ENCODE measurements at places on chromosomes 7 and 10.

- DNase-seq = no peak
Observed at GRCh38 chr10:34689053-34689452, 126.0 kb downstream of the PARD3 start.

DNA sequence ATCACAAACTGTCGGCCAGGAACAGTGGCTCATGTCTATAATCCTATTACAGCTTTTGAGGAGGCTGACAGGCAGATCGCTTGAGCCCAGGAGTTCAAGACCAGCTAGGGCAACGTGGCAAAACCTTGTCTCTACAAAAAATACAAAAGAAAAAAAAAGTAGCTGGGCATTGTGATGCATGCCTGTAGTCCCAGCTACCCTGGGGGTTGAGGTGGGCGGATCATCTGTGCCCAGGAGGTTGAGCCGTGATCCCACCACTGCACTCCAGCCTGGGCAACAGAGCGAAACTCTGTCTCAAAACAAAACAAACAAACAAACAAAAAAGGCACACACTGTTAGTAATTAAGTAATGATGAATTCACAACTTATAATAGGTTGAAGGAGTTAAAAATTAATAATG, 441.5 kb upstream of the PCDH15 start:
- no peak for DNase-seq

DNA sequence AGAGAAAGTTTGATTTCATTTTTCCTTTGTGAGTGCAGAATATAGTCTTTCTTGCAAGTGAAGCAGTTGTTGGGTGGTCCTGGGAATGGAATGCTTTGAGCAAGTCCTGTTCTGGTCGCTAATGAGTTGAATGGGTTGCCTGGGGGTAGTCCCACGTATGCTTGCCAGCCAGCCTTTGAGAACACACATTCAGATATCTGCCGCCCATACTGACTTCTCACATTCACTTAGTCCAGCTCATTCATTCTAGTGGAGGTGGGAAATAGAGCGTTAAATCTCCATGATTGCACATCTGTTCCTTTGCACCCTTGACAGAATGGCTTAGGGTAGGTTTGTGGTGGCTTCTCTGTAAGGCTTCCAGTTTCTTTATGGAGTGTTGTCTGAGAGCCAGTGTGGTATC, 256.6 kb downstream of the SORCS3 start:
- DNase-seq = no peak

DNA sequence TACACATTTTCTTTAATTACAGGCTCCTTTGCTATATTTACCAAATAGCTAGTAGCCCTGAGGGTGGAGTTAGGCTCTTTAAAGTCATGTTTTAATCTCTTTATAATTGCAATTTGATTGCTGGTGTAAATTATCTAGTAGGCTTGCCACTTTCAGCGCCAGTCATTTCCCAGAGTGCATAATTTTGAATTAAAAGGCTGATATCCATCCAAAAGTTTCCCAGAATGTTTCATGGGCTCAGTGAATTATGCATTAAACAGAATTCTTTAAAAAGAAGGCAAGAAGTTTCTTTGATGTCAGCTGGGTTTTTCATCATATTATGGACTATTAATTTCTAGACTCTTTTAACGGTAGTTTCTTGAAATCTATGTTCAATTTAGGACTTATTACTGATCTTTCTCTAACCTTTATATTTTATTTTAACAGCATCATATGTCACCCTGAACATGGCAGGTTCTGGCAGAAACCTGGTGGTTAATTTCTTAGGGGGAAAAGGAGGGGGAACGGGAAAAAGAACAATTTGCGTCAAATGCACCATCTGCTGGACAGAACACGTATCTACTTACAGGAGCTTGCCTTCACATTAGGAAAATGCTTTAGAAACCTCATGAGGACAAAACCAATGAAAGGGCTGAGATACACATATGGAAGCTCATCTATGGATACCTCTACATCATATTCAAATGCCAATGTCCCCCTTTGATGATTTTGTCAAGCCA, 171.1 kb downstream of the GRM3 start:
- no peak for DNase-seq

- no peak for DNase-seq
Observed at GRCh38 chr10:126598009-126598408, 72.5 kb downstream of the C10orf90 start.

- no peak for DNase-seq
Observed at GRCh38 chr7:19116121-19117090, 1.0 kb downstream of the TWIST1 start.
